Activated T-cell treated with anti-CD3 and anti-CD28 coated beads, Interleukin-2, amount 50 U/mL, for 72 hours (primary cell): ENCODE measurements at places on chromosomes 16 and 17.

DNA sequence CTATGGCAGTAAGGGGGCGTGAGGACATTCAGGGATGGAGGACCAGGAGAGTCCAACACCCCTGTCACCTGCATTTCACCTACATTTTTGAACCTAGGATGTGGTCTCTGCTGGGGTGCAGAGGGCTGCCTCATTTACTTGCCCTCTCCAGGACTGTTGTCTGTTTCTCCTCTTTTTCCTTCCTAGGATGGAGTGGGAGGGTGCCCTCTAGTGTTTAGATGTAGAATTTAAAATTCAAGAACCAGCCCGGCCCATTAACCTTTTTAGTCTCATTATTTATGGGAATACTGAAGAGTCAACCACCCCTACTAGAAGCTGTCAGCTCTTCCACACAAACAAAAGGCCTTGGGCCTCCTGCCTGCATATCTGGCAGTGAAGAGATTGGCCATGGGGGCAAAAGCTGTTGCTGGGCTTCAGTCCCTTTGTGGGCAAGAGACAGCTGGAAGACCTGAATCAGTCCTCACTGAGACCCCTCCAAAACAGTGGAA, 2.5 kb upstream of the STARD3 start:
- DNase-seq = no peak

GRCh38 chr16:49201118-49201517, 80.5 kb downstream of the CBLN1 start:
- no peak for DNase-seq

DNA sequence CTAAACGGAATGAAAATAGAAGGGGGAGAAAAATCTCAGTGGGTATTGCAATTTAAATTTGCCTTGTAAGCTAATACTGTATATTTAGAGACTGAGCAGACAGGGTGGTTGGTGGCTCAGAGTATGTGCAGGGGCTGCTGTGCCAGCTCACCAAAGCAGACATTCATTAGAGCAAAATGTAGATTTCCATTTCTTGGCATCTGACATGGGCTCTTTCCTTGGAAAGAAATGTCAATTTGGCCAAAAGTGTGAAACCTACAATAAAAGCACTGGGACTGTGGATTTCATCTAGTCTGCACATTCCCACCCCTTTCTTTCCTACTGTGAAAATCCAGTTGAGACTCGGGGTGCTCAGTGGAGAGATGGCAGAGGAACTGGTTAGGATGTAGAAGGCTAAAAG, 145.1 kb upstream of the NOG start:
- DNase-seq = no peak

- no peak for DNase-seq
Observed at GRCh38 chr17:50123649-50124349, 6.2 kb downstream of the SAMD14 start.

- DNase-seq = no peak
Observed at GRCh38 chr17:66716236-66717026, 118.5 kb upstream of the CACNG5 start.

- no peak for DNase-seq
Observed at GRCh38 chr17:80844418-80844990, 147.1 kb upstream of the CHMP6 start.

DNA sequence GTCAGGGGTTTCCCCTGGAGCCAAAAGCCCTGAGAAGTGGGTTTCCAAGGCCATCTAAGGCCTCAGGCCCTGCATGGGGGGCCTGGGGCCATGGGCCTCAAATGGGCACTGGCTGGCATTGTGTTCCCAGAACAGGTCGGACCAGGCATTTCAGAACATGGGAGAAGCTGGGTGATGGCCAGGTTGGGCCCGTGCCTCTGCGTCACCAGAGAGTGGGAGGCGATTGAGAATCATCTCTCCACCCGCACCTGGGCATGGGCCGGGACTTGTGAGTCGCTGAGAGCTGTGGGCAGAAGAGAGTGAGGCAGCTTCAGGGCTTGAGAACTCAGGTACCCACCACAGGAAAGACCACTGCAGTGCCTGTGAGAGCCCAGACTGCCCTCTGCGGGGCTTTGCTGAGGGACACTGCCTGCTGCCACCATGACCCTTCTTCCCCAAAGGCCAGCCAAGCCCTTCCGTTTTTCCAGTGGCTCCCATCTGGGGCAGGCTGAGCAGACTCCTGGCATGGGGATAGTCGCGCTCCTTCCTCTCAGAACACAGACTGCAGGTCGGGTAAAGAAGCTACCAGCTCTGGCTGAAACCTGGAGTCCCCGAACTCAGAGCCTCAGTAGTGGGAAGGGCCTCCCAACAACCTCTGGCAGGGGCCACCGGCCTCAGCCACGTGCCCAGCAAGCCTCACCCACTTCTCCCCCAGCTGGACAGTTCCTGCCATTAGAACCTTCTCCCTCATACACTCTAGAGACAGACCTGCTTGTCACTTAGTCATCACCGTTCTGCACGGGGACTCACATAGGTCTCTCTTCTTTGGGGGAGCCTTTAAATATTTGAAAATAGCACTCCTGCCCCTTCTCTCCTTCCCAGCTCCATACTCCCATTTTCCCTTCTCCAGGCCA, 1.6 kb downstream of the RAB11FIP4 start:
- DNase-seq = no peak

GRCh38 chr16:50761267-50761666, 19.4 kb downstream of the CYLD start:
- no peak for DNase-seq

DNA sequence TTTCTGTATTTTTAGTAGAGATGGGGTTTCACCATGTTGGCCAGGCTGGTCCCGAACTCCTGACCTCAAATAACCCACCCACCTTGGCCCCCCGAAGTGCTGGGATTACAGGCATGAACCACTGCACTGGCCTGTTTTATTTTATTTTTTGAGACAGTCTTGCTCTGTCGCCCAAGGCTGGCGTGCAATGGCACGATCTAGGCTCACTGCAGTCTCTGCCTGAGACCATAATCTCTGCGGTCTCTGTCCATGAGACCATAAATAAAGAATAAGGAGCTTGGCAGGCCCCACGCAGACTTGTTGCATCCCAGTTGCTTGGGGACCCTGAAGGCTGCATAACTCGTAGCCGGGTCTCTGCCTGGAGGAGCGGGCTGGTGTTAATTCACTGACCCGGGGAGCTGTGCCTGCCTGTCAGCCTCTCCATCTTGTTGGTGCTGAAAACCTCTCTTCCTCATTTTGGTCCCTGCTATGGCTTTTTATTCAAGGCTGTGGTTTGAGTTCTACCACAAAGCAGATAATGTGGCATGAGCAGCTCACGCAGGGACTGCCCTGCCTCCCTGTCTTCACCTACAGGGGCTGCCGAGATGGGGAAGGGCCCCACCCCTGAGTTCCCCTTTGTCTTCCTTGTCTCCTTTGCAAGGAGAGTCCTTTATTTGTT, 82.1 kb downstream of the MSI2 start:
- no peak for DNase-seq

GRCh38 chr17:55420776-55421178, 858 bp downstream of the MMD start:
- DNase-seq = peak; percentile 59

DNA sequence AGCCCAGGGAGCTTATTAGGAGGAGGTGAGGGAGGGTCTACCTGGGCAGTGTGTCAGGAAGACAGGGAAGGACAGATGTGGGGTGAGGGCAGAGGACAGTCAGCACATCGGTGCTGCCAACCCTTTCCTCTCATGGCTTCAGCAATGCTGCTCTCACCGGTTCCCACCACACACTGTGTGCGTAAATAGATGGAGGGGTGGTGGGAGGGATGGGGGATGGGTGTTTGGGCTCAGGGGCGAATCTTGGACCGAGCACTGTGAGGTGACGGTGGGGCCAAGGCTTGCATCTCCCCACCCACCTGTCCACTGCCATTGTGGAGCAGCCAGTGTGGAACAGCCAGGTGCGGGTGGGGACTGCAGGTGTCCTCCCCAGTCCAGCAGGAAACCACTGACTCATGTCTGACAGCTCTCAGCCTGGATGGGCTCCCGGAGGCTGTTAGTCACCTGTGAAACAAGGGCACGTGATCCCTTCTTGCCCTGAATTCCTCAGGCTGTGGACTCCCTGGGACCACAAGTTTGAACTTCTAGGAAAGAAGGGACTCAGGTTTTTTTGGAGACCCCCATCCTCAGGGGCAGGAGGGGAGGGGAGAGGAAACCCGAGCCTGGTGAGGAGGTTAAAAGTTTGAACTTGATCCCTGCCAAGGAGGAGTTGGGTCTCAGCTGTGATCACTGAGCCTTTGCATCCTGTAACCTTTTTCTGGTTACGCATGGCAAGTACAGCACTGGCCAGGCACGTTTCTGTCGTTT, 42.7 kb upstream of the SMPD3 start:
- DNase-seq = no peak

- peak; percentile 94 for DNase-seq
Observed at GRCh38 chr17:38824899-38825761, at the start of gene CWC25. TSS of gene CWC25 (minus strand) at chr17:38825321. CDS start at chr17:38825183, 138 bp downstream.

GRCh38 chr17:17840751-17841591, 4.2 kb upstream of the SREBF1 start:
- DNase-seq = no peak

GRCh38 chr16:46648656-46649055, 27.5 kb upstream of the SHCBP1 start:
- no peak for DNase-seq

DNA sequence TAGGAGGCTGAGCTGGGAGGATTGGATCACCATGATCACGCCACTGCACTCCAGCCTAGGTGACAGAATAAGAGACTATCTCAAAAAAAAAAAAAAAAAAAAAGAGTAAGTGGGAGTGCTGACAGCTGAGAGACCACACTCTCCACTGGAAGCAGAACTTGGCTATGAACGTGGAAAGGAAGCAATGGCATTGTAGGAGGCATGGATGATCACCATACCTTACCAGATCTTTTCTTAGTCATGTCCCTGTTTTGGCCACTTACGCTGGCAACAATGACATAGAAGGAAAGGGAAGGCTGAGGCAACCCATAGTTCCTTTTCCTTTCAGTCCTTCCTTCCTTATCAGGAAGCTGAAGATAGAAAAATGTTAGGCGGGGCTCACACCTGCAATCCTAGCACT, 3.7 kb upstream of the ATP1B2 start:
- DNase-seq = no peak

- no peak for DNase-seq
Observed at GRCh38 chr17:39625198-39625785, 1.5 kb upstream of the PPP1R1B start.

- no peak for DNase-seq
Observed at GRCh38 chr16:85836706-85837582, 37.4 kb downstream of the COX4I1 start.

DNA sequence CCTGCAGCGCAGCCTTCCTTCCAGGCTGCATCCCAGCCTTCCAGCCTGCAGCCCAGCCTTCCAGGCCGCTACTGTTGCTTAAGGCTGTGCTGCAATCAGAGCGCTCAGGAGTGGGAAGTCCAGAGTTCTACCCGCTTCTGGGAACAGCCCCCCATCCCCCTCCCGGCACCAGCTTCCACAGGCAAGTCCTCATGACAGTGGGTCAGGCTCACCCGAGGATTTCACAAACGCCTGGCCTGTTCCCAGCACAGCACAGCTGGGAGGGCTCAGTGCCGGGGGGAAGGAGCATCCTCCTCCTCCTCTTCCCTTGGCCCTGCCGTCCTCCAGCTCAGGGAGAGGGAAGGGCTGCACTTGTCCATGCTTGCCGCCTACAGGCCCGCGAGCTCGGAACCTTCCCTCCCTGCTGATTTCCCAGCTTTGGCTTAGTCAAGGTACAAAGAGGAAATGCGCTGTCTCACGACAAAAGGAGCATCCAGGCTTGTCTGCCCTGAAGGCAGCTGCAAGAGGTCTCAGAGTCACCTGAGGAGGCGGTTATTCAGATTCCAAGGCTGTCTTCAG, 8.3 kb downstream of the SOCS3 start:
- DNase-seq = no peak

DNA sequence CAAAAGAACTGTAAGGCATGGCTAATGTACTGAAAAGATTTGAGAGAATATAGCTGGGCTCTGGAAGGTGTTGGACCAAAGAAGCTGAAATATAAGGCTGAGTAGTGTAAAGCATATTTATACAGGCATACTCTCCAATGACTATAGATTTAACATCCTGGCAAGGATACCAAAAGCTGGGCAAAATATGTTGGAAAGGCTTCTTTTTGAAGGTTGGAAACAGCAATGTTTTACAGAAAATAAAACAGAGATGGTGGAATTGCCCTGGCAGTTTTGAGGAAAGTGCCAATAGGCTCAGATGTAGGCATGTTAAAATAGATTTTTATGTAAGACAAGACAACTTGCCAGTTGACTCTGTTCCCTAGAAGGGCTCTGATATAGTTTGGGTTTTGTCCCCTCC, 184.1 kb upstream of the SHISA6 start:
- DNase-seq = no peak

- no peak for DNase-seq
Observed at GRCh38 chr16:88638323-88639230, at the start of gene IL17C. TSS of gene IL17C (plus strand) at chr16:88638572. CDS start at chr16:88638642, 70 bp downstream.

- no peak for DNase-seq
Observed at GRCh38 chr16:71460236-71460635, 1.8 kb downstream of the ZNF23 start.

GRCh38 chr17:74499992-74500391, 31.3 kb downstream of the CD300LB start:
- DNase-seq = no peak

- no peak for DNase-seq
Observed at GRCh38 chr16:53899431-53899830, 195.5 kb downstream of the FTO start.

GRCh38 chr17:74435775-74436359, 4.0 kb downstream of the GPRC5C start:
- no peak for DNase-seq

DNA sequence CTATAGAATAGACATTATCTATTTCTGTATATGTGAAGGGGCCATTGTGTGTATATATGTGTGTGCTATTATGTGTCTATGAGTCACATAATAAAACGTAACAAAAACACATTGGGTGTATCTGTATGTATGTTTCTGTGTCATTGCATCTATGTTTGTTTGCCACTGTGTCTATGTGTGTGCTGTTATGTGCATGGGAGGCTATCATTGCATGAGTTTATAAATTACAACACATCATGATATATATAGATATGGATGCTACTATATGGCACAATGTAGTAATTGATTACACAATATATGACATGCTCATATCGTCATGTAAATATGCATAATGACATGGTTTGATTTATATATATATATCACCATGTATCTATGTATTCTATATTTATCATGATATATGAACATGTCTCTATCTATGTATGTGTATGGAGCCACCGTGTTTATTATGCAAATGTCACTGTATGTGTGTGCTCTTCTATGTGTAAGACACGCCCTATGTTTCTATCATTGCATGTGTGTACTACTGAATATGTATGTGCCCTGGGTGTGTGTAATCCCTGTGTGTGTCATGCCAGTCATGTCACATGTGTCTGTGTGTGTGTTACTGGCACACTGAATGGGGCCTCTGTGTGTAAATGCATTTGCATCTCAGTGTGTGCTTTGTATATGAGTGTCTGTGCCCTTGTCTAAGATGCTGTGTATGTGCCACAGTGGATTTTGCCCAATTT, 1.4 kb upstream of the TSPOAP1 start:
- DNase-seq = peak; percentile 79
